ENCODE measurements at places on chromosomes 3 and 15.

GRCh38 chr3:94036909-94037507 is 8.6 kb upstream of the STX19 start:
- no peak for DNase-seq

- no peak for DNase-seq
Measured at GRCh38 chr3:66598168-66598567, 97.3 kb upstream of the LRIG1 start.

GRCh38 chr3:14389166-14389606 is 13.2 kb upstream of the SLC6A6 start:
- DNase-seq: no peak

DNA sequence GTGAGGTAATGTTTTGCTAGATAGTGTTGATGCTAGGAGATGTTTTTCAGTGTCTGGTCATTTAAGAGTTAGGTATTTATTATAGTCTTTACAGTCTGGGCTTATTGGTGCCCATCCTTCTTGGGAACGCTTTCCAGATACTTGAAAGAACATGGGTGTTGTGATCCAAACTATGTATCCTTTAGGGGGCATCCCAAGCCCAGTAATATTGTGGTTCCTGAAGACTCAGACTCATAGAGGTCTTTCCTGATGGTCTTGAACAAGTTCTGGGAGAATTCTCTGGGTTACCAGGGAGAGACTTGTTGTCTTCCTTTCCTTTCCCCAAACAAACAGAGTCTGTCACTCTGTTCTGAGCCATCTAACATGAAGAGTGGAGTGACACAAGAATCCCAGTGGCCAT is 99.7 kb upstream of the LRRC3B start:
- no peak for DNase-seq

DNA sequence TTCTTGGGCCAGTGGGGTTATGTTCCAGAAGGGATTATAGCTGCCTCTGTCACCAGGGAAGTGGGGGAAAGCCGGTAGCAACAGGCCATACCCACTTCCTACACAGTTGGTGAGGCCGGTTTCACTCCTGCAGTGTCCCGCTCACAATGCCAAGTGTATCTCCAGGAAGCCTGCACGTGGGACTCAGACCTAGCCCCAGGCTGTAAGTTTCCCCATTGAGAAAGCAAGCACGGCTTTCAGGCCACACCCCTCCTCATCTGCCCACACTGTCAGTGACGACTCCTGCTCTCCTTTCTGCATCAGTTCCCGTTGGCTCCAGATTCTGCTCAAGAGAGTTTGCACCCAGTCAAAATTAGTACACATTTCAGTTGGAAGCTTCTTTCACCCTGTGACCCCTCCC is 51.6 kb upstream of the CPOX start:
- DNase-seq: no peak

- DNase-seq: no peak
Measured at GRCh38 chr15:68888419-68888818, 41.9 kb upstream of the SPESP1 start.

- peak; percentile 36 for DNase-seq
Measured at GRCh38 chr15:62066663-62067447, at the start of gene C2CD4A. TSS of gene C2CD4A (plus strand) at chr15:62066977. CDS start at chr15:62067614, 637 bp downstream.

DNA sequence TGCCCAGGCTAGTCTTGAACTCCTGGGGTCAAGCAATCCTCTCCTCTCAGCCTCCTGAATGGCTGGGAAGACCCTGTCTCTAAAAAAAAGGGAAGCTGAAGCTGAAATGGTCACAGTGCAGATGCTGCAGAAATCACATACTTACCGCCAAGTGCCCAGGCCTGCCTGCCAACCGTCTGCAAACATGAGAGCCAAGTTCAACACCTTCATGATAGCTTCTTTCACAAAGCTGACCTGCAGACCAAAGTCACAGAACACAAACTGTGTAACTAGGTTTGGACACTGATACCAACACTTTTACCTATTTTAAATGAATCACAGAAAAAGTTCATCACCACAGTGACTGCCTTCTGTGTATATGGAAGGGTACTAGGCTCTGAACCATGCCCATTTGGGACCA is 22.8 kb upstream of the CYFIP1 start:
- no peak for DNase-seq

DNA sequence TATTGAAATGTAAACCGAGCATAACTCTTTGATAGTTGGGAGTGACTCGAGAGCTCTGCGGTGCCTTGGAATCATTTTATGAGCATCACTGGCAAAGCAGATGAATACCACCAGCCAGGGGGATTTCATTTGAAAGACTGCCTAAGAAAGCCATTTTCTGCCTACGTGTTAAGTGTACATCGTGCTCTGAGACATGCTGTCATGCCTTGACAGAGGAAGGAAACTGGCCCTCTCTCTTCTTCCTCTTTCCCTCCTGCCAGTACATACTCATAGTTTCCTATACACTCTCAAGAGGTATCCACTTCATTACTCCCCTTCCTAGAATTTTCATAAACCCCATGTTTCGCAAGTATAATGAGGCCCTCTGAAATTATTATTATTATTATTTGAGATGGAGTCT is 8.8 kb downstream of the BCL2A1 start:
- DNase-seq: no peak

- no peak for DNase-seq
Measured at GRCh38 chr3:22016197-22016596, 265.2 kb upstream of the ZNF385D start.

GRCh38 chr3:119831022-119831421 is 49.1 kb downstream of the NR1I2 start:
- no peak for DNase-seq

DNA sequence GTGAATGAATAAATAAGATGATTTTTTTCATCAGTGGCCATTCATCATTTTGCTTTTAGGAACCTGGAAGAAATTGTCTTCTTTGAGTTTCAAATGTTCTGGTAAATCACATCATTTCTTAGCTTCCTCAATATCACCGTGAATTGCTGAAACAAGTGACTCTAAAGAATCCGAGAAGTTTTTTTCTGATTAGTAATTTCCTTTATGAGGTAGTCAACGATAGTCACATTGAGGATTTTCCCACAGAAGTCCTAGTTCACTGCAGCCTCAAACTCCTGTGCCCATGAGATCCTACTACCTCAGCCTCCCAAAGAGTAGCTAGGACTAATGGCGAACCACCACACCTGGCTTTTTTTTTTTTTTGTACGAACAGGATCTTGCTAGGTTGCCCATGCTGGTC is 3.6 kb upstream of the TMPRSS7 start:
- no peak for DNase-seq

- DNase-seq: no peak
Measured at GRCh38 chr15:42533246-42533645, 15.3 kb downstream of the LRRC57 start.

DNA sequence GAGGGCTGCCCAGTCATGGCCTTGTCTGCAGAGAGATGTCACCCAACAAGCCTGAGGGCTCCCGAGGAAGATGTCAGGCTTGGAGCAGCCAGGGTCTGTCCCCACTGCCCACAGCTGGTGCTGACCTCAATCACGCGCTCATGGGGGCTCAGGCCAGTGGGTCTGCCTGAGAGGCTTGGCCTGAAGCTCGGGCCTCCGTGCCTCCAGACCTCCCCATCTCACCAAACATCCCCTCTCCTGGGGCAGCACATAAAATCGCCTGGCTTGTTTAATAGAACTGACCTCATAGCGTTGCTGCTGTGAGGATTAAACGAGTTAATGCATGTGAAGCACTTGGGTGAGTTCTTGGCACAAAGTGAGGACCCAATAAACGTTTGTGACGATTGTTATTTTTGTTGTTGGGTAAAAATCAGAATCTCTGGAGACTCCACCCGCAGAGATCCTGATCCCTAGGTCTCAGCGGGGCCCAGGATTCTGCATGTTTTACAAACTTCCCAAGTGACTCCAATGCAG is 3.5 kb downstream of the LRRC15 start:
- no peak for DNase-seq

GRCh38 chr15:49084285-49084570 is 38.0 kb upstream of the SECISBP2L start:
- no peak for DNase-seq

DNA sequence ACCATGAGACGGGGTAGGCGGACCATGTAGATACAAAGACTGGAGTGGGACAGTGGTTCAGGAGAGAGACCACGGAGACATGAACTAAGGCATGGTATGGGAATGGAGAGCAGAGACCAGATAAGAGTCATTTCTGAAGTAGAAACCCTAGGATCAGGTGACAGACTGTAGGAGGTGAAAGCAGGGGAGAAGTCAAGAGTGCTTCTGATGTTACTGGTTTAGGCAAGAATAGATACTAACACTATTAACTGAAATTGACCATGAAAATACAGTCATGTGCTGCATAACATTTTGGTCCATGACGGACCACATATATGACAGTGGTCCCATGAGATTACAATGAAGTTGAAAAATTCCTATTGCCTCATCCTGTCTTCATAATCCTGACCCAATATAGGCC is 41.7 kb downstream of the RASGRP1 start:
- DNase-seq: no peak

GRCh38 chr3:159178209-159178897 is 376.5 kb downstream of the MFSD1 start:
- DNase-seq: no peak

DNA sequence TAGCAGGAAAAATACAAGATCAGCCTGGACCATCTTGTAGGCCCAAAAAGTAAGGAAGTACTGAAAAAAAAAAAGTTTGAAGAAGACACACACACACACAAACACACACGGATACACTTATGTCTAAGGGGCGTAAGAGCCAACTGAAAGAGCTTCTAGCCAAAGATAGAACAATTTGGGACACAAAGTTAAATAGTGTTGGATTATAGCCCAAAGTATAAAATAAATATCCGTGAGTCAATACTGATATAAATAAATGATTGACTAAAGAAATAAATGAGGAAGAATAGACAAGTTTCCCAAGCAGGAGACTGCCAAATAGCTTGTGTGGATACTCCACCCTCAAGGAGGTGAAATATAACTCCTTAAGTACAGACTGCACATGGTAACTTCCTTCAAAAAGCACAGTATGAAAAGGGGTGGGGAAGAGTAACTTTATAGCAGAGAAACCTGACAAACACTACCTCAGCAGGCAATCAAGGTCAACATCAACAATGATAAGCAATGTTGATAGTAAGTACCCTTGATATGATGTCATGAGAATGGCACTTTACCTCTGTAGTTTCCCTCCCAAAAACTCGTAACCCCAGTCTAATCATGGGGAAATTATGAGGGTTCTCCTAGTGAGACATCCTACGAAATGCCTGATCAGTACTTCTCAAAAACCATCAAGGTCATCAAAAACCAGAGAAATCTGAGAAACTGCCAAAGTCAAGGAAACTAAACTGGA is 187.3 kb upstream of the ATP11B start:
- no peak for DNase-seq

- DNase-seq: no peak
Measured at GRCh38 chr3:189637750-189638149, 6.6 kb downstream of the TP63 start.

- no peak for DNase-seq
Measured at GRCh38 chr3:48199117-48199516, 10.9 kb upstream of the CDC25A start.

- DNase-seq: no peak
Measured at GRCh38 chr3:176663387-176663786, 533.9 kb downstream of the TBL1XR1 start.

DNA sequence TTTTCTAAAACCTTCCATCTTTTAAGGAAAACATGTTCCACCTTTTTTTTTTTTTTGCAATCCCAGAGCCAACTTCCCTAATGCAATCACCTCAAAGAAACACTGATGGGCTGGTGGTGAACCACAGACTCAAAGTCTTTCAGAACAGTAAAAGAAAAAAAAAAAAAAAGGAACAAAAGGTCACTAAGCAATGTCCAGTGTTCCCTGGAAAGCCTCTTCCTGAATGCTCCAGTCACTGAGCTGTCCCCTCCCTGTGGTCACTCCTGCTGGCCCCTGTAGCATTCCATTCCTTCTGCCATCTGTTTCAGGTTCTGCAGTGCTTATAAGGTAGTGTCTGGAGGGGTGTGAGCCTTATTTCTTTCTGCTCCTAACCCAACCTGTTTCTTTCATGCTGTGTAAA is 53.3 kb downstream of the AAGAB start:
- DNase-seq: no peak

DNA sequence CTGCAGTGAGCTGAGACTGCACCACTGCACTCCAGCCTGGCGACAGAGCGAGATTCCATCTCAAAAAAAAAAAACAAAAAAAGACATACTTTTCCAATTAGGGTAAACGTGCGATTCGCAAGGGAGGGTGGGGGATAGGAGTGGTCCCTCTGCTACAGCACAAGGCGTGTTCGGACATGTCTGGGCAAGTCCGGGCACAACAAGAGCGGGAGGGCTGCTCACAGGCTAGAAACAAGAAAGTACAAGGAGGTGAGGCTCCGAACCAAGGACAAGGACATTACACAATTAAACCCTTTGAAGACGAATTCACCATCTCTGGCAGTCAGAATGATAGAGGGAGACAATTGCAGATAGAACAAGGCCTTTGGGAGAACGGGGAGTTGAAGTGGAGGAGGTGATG is 32.2 kb upstream of the BCL2A1 start:
- DNase-seq: no peak

- DNase-seq: no peak
Measured at GRCh38 chr3:17759901-17760300, 17.5 kb upstream of the TBC1D5 start.

GRCh38 chr15:62929000-62929357 is 113.6 kb upstream of the TPM1 start:
- no peak for DNase-seq

- peak; percentile 8 for DNase-seq
Measured at GRCh38 chr3:72665701-72666446, 182.4 kb downstream of the SHQ1 start.

DNA sequence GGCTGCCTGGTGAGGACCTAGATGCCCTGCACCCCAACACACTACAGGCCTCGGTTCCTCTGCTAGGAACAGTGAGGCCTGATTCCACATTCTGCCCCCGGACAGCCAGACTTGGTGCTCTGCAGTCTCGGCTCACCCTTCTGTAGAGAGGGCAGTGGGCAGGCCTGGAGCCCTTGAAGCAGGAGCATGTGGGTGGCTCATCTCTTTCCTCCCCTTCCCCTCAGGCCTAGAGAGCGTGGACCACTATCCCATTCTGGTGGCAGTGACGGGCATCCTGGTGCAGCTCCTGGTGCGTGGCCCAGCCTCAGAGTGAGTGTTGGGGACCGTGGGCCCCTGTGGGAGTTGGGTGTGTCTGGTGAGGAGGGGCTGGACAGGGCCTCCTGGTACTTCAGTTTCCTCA is 3.3 kb downstream of the AMIGO3 start:
- no peak for DNase-seq

- DNase-seq: no peak
Measured at GRCh38 chr3:161038725-161039124, 66.4 kb downstream of the B3GALNT1 start.

DNA sequence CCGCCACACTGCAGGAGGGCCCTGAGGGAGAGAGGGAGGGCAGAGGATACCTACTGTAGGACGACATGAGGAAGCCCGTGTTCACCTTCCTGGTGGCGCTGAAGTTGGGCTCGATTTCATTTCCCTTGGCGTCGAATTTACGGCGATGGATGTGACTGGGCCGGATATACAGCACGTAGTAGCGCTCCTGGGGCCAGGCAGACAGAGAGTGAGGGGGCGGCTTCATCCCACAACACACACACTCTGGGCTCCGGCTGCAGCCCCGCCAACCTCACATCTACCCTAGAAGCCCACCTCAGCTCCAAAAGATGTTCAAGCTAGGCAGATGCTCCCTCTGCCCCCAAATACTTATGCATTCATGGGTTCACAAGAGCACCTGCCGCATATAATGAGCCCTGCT is 4.5 kb downstream of the ARPIN start:
- DNase-seq: no peak

All from activated T-helper 1 cell treated with Interleukin-2 at 50 U/mL for 16 hours (primary cell).